AG04450 (cell line): ENCODE measurements at places on chromosomes 16 and 17.

GRCh38 chr16:24991349-24991748, 23.8 kb downstream of the ARHGAP17 start:
- DNase-seq: no peak

DNA sequence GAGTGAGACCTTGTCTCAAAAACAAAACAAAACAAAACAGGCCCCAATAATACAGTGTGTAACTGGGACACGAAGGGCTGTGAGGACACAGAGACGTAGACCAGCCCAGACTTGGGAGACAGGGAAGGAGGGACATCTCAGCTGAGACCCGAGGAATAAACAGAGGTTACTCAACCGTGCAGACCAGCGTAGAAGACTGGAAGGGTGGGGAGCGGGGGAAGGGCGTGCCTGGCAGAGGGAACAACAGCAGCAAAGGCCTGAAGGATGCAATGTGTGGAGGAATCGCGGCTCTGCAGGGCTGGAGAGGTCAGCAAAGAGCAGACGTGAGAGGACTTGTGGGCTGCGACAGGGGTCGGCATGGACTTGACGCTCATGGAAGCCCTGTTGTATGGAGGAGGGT, 11.6 kb upstream of the CES4A start:
- no peak for DNase-seq

- no peak for DNase-seq
Observed at GRCh38 chr17:67492824-67493517, 115.9 kb downstream of the PITPNC1 start.

- peak; percentile 15 for DNase-seq
Observed at GRCh38 chr16:90020838-90021382, 1.7 kb upstream of the DBNDD1 start.

DNA sequence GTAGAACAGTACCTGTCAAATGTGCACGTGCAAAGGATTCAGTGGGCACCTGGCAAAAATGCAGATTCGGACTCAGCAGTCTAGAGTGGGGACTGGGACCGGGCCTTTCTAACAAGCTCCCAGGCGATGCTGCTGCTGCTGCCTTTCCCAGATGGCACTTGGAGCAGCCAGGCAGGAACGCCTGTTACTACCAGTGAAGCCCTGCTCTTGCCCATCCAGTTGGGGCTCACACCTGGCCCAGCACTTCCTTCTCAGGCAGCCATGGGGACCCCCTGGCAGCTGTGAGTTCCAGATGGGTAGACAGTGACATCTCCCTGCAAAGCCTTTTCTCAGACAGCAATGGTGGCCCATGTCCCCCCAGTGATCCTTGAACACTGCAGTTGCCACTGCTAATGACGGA, 30.4 kb downstream of the KDM8 start:
- DNase-seq: no peak

GRCh38 chr17:14845591-14846281, 419.4 kb downstream of the PMP22 start:
- DNase-seq: no peak

GRCh38 chr17:11331547-11332513, 90.8 kb downstream of the SHISA6 start:
- no peak for DNase-seq

- DNase-seq: no peak
Observed at GRCh38 chr16:22670551-22671041, 143.4 kb upstream of the HS3ST2 start.

- DNase-seq: no peak
Observed at GRCh38 chr17:680529-680928, 34.1 kb downstream of the VPS53 start.

GRCh38 chr17:76265624-76266243, 586 bp downstream of the UBALD2 start:
- DNase-seq: no peak

GRCh38 chr16:47939680-47940079, 216.1 kb downstream of the ABCC12 start:
- DNase-seq: no peak

DNA sequence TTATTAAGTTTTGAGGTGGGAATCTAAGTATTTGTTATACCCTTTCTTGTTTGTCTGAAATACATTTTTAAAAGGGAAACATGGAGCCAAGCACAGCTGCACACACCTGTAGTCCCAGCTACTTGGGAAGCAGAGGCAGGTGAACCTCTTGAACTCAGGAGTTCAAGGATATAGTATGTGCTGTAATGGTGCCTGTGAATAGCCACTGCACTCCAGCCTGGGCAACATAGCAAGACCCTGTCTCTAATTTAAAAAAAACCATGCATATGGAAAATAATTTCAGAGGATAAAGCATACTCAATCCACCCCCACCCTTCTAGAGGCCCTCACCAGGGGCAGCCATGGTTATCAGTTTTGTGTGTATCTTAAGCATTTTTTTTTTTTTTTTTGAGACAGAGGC, 3.4 kb upstream of the DDX19B start:
- no peak for DNase-seq

- DNase-seq: no peak
Observed at GRCh38 chr16:3650631-3651265, 3.7 kb upstream of the DNASE1 start.

DNA sequence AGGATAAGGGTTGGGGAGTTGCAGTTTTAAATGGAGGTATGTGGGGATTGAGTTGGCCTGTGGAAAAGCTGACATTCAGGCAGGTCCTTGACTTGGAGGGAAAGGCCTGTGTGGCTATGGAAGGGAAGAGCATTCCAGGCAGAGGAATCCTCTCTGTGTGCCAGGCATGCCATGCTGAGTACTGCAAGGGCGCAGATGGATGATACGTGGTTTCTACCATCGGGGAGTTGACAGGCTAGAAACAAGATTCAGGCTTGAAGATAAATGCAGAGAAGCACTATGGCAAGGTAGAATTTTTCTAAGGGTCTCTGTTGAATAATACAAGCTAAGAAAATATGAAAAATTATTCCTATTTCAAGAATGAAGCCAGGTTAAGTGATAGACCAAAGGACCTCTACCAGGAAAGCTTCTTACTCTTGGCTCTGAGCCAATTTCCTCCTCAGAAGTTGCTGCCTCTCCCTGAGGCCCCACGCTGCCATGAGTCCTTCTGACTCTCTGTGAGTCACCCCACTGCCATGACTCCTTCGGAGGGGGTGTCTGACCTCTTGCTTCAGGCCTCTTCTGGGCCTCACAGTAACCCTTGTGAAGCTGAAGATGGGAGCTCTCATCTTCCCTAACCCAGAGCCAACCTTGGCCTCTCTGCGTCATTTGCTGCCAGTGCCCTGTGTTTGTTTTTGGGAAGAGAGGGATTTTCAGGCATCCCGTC, 75.8 kb downstream of the WNT3 start:
- peak; percentile 39 for DNase-seq

DNA sequence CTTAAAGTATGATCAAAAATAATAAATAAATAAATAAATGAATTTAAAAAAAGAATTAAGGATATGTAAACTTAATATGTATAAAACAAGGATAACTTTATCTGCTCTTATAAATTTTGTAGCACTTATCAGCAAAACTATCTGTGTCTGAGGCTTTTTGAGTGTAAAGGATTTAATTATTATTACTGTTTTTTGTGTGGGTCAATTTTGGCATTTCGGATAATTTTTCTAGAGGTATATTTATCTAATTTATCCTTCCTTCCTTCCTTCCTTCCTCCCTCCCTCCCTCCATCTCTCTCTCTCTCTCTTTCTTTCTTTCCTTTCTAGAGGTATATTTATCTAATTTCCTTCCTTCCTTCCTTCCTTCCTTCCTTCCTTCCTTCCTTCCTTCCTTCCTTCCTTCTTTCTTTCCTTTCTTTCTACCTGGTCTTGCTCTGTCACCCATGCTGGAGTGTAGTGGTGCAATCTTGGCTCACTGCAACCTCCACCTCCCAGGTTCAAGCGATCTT, 120.8 kb downstream of the ABCA8 start:
- DNase-seq: no peak

GRCh38 chr17:45868276-45868675, 23.6 kb downstream of the SPPL2C start:
- no peak for DNase-seq

DNA sequence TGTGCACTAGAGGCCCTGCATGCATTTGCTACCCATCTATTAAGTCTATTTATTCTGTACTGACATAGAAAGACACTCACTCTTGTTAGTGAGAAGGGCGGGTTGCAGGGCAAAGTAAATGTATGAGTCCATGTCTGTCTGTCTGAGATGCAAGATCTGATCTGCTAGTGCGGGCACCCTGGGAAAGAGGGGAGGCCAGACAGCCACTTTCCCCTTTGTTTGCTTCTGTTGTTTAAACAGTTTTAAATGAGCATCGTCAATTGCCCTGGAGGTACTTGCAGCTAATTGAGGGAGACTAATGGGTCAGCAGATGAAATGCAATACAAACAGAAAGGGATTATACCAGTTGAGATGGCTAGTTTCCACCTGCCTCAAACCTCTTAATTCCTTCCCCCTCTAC, 24.9 kb downstream of the SCNN1G start:
- no peak for DNase-seq
